CD4-positive, alpha-beta T cell treated with Interleukin-12 subunit alpha and Interleukin-12 subunit beta, for 1 hour (primary cell): ENCODE measurements at places on chromosomes 7 and 10.

GRCh38 chr10:92747600-92747999 lies 57.8 kb downstream of the HHEX start:
- peak; percentile 66 for DNase-seq

- DNase-seq, result no peak
Measured at GRCh38 chr7:7418997-7419396, 116.7 kb downstream of the COL28A1 start.

- DNase-seq, result no peak
Measured at GRCh38 chr7:98090116-98090515, 16.5 kb upstream of the LMTK2 start.

GRCh38 chr7:66912195-66912594 lies 8.8 kb upstream of the TMEM248 start:
- no peak for DNase-seq

DNA sequence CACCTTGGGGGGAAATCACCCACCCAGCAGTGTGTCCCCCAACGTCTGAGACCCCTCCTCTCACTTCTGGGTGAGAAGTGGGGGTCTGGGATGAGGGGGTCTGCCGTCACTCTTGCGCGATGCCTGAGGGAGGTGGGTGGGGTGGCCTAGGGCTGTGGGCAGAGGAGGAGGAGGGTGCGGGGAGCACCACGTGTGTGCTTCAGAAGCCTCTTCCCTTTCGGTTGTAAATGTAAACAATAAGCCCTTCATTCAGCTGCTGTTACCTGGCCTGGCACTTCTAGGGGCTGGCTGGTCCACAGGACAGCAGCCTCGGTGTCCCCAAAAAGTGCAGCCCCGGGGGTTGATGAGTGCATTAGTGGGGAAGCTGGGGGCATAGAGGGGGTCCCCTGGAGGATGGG lies 1.3 kb downstream of the CLIP2 start:
- no peak for DNase-seq

DNA sequence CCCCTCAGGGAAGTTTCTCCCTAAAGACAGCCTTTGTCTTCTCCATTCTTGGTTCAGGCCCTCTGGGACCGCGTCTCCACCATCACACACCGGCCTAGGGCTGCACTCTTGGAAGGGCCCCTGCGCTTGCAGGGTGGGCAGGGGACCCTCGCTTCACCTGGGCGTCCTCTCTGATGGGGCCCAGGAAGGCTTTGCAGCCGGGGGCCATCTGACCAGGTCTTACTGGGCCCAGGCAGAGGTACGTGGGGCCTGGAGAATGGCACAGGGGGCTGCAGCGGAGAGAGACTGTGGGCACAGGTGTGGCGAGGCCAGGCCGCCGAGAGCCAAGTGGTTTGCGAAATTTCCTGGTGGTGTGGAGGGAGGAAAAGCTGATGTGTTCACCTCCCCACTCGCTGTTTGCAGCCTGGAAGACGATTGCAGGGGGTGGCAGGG lies 44.4 kb downstream of the ALOX5 start:
- no peak for DNase-seq

DNA sequence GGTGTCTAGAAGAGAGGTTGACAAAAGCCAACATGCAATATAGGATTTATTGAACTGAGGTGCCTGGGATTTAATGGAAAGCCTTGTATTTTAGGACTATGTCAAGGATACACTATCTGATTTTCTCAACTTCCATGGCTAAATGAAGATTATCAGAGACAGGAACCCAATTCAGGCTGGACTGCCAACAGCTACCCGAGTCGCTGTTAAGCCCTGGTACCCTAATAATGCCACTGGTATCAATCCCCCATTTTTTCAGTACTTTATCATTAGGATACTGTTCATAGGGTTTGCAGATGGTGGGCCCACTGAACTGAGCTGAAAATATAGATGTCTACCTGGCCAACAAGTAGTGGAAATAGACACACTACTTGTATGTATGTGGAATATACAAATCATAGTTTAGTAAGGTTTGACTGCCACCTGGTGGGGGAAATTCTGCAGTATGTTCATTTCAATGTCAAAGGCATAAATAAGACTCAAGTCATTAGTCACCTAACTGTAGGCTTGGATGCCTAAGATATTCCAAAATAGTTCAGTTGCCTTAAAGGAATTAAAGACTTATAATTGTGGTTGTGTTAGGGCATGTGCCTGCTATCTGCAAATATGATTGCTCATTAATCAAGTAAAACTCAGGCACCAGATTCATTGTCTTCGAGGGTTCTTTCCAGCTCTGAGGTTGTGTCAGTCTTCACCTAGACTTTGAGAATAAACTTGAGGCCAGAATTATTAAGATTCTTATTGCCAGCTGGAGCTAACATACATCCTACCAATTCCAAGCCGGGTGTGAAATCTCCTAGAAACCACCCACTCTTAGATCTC lies 34.1 kb upstream of the NOBOX start:
- peak; percentile 50 for DNase-seq

DNA sequence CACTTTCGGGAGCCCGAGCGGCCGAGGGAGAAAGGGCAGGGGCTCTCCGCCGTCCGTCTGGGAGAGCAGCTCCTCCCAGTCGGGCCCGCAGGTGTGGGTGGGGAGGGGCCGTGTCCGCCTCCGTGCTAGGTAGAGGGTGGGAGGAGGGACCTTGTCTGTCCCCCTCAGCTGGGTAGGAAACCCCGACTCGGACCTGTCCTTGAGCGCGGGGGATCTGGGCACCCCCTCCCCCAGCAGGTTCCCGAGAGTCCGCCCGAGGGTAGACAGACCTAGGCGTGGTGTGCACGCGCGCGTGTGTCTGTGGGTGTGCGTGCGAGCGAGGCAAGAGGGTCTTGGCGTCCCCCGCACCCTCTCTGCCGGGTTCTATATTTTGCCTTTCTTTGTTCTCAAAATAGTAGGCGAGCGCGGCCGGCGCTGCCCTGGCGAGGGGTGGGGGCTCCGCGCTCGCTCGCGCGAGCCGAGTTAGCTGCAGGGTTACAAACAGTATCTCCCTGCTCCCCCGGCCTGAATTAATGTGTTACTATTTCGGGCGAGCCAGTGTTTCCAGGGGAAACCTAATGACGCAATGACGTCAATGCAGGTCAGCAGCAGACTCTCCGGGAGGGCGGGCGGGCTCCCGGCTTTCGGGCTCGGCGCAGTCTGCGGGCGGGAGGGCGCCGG lies 73.9 kb upstream of the LEP start:
- no peak for DNase-seq

- no peak for DNase-seq
Measured at GRCh38 chr10:110176141-110177030, 31.0 kb upstream of the MXI1 start.

- no peak for DNase-seq
Measured at GRCh38 chr10:35464825-35465456, 128.6 kb downstream of the CCNY start.

GRCh38 chr7:45236666-45237065 lies 79.1 kb downstream of the RAMP3 start:
- DNase-seq, result no peak

GRCh38 chr7:151299940-151300645 lies 41.5 kb upstream of the NUB1 start:
- DNase-seq, result no peak

- no peak for DNase-seq
Measured at GRCh38 chr7:82389876-82390275, 53.7 kb downstream of the CACNA2D1 start.
